ENCODE measurements at places on chromosomes 6 and 20.
A peak's percentile ranks its signal among the peaks of the same experiment; 100 is the strongest.

- peak; percentile 20 for DNase-seq
Observed at GRCh38 chr6:135438907-135439535, 58.5 kb downstream of the AHI1 start.

GRCh38 chr20:6178537-6178936 is 55.7 kb upstream of the FERMT1 start:
- no peak for DNase-seq

DNA sequence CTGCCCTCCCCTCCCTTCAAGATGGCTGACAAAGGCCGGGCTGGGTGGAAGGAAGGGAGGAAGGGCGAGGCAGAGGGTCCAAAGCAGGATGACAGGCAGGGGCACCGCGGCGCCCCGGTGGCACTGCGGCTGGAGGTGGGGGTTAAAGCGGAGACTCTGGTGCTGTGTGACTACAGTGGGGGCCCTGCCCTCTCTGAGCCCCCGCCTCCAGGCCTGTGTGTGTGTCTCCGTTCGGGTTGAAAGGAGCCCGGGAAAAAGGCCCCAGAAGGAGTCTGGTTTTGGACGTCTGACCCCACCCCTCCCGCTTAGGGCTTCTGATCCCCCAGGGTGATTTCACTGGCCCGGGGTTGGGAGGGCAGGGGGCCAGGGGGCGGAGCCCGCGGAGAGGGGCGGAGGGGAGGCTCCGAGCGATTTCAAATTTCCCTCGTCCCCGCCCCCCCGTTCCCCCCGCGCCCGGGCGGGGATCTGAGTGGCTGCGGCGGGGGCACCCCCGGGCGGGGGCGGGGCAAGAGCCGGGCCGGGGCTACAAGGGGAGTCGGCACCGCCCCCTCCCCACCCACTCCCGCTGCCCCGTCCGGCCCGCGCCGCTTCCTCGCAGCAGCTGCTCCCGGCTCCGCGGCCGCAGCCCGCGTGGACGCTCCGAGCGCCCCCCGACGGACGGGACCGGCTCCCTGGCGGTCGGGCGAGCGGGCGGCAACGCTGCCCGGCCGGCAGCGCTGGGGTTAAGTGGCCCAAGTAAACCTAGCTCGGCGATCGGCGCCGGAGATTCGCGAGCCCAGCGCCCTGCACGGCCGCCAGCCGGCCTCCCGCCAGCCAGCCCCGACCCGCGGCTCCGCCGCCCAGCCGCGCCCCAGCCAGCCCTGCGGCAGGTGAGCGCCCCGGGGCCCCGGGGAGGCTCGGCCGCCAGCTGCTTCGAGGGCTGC is at the start of gene DNMT3B:
Gene DNMT3B, plus strand, starts transcription at position 555 of the 923 bp plus-strand sequence. CDS start 17,939 bp downstream, outside the sequence.
- DNase-seq: peak; percentile 84

- peak; percentile 87 for DNase-seq
Observed at GRCh38 chr6:41683523-41684310, 45.4 kb downstream of the MDFI start.

GRCh38 chr6:39339868-39340550 is 17.5 kb upstream of the KCNK16 start:
- DNase-seq: no peak

DNA sequence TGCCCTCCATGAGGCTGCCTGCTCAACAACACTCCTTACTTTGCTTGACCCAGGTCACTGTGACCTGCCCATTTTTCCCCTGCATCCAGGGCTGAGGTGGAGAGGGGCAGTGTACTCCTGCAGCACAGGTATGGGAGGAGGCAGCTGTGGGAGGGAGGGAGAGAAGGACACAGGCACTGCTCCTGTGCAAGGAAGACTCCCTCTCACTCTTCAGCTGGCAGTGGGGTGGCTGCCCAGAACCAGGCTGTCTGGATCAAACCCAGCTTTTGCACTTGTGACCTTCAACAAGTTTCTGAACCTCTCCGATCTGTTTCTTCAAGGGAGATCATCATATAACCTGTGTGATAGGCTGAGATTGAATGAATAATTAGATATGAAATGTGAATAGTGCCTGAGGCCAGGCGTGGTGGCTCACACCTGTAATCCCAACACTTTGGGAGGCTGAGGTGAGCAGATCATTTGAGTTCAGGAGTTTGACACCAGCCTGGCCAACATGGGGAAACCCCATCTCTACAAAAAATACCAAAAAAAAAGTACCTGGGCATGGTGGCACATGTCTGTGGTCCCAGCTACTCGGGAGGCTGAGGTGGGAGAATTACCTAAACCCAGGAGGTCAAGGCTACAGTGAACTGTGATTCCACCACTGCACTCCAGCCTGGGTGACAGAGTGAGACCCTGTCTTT is 14.1 kb downstream of the TGIF2 start:
- no peak for DNase-seq

GRCh38 chr6:127023001-127023778 is 95.3 kb upstream of the RSPO3 start:
- DNase-seq: no peak

DNA sequence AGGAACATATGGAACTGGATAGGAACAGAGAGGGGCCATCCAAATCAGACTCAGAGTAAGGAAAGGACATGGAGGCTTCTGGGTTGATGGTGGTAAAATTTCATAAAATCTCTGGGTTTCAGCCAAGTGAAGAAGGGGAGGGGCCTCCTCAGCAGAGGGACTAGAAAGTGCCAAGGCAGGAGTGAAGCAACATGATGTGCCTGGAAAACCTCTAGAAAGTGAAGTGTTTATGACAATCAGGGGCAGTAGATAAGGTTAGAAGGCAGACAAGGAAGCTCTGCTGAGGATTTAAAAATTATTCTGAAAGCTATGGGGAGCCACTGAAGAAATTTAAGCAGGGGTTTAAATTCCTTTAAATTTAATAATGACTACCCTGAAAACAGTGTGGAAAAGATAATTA is 126.0 kb upstream of the TENT5A start:
- DNase-seq: no peak

DNA sequence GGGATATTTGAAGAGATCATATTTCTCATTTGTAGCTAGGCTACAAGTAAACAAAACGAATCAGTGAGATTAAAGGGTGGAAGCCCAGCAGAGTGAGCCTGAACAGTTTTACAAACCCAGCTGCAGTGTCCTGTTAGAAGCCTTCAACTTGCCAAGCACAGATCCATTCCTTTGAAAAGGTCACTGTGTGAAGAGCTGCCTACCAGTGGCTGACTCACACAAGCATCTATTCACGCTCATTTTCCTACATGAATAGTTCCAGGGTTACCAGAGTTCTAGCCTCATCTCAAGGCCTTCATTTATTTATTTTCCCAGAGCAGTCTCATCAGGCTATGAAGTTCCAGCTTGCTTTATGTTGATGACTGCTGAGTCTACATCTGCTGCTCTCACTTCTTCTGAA is 25.7 kb upstream of the MLIP start:
- no peak for DNase-seq

DNA sequence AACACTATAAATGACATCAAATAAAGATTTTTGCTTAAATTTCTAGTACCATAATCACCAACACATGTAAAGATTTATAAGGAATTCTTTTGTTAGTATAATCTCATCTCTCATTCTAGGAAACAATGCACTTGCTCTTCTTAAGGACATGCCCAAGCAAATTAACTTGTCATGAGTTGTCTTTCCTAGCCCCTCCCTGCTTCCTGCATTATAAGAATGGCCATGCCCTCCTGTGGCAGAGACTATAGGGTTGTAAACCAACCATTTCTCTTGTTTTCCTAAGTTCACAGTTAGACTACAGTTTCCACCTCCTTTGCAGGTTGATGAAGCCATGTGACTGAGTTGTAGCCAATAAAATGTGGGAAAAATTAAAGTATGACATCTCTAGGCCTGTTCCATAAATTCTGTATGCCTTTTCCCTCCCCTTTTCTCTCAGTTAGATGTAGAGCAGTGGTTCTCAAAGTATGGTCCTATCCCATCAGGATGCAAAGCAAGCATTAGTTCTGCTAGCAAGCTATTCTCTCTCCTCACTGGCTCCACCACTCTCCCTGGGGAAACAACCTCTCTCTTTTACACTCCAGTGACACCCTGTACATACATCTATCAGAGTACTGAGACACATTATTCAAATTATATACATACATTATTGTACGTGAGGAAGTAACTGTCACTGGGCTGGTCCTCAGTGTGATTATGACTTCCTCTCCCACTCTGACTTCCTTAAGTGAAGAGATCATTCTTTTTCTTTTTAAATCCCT is 295.0 kb downstream of the PKHD1 start:
- DNase-seq: no peak

DNA sequence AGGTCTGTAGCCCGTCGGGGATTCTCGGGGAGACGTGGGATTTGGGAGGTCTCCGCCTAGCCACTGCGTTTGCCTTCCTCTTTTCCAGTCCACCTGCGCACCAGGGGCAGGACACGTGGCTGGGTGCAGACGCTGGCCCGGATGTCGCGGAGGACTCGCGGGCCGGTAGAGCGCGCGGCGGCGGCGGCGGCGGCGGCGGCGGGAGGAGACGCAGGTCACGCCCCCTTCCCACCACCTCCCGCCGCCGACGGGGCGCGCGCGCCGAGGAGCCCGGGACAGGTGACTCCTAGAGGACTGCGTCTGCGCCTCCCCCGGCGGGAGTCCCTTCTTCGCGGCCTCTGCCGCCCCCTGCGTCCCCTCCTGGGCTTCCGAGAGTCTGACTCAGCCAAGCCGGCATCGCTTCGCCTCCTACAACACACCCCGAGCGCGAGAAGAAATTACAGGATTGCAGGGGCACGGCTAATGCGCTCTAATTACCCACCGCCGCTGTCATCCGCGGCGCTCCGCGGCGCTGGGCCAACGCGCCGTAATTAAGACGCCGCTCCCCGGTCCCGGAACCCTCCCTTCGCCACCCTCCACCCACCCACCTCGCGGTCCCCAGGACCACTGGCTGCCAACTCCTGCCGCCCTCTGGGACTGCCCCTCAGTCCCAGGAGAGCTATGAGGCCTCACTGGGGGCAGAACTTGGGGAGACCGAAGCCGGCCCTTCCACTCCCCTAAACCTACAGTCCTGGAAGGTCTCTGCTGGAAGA is 124.5 kb downstream of the MRPL14 start:
- peak; percentile 65 for DNase-seq

DNA sequence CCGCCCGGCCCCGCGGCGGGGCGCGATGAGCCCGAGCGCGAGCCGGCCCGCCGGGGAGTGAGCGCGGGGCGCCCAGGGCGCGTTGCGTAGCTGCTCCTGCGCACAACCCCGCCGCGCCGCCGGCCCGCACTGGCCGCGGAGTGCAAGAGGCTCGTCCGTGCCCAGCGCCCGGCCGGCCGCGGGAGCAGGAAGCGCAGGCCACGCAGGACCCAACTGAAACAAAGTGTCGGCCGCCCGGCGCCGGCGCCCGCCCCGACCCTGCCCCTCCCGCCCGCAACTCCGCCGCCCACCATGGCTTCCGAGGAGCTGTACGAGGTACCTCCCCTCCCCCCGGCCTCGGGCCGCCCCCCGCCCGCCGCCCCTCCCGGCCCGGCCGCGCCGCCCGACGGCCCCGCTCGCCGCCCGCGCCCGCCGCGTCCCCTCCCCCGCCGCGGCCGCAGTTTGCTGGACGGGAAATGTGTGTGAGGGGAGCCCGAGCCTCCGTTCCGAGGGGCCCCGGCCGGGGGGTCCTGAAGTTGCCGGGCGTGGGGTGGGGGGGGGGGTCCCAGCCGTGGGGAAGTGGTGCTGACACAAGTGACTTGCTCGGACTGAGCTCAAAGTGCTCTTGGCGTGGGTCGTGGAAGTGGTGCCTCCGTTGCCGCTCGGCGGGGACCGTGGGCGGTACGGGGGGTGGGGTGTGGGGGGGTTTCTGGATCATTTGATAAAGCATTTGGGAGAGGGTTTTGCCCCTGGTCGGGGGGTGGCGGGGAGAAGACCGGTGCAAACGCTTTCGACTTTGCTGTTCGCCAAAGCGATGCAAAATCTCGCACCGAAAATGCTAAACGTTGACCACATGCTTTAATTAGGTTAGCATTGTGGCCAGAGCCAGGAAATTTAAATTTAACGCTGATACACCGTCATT is 539 bp downstream of the CDYL start:
- DNase-seq: peak; percentile 69

DNA sequence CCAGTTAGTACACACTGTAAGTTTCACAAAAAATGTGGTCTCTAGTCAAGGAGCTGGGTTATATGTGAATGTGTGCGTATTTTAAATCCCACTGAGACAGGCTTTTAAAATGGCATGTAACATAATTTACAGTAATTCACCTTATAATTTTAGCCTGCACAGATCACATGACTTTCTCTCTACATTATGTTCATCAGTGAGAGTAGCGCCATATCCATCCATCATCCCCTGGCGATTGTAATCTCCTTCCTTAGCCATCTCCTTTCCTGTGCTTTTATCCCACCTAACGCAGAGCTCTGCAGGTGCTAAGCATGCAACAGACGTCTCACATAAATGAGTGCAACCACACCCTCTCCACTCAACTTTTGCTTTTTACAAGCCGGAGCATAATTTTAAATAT is 210.8 kb downstream of the TBC1D7 start:
- no peak for DNase-seq

GRCh38 chr20:13340088-13340487 is 119.0 kb downstream of the ISM1 start:
- no peak for DNase-seq

DNA sequence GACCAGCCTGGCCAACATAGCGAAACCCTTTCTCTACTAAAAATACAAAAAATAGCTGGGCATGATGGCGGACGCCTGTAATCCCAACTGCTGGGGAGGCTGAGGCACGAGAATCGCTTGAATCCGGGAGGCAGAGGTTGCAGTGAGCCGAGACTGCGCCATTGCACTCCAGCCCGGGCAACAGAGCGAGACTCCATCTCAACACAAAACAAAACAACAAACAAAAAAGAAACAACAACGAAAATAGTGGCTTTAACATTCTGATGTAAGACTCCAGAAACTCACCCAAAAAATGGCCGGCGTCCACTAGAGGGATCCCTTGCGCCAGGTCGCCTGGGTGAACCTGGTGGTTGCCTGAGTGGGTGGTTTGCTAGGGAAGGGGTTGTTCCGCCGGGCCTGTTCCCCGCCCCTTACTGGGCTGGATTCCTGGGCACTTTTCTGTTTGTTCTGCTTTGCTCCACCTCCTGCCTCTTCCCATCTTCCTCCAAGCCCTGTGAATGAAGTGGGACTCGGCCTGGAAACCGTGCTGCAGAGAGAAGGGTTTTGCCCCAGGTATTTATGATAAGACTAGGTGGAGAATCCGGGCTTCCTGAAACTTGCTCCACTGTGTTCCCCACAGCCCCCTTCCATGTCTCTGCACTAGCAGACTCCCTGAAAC is 1.5 kb downstream of the PABPC1L start:
- DNase-seq: peak; percentile 66
